ENCODE measurements at places on chromosomes 2 and 18. TPM values are rescaled to one million over a fixed set of nuclear protein-coding genes. Genes with fewer than 3 reads are reported as not detected.
A peak's percentile ranks its signal among the peaks of the same experiment; 100 is the strongest.

DNA sequence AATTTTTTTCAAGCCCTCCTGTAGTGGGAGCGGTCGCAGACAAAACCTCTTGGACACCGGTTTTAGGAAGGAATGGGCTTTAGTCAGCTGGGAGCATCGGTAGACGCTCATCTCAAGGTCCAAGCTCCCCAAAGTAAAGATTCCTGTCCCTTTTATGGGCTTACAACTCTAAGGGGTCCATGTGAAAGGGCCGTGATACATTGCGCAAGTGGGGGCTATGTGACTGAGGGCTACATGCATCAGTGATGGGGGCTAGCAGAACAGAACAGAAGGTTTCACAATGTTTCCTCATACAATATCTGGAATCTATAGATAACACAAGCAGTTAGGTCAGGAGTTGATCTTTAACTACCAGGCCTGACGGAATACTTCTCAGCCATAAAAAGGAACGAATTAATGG lies 62.5 kb downstream of the CAMKMT start:
- H3K27me3 ChIP-seq, result no peaks in the 10 kb centered on the region
- no peaks in the 10 kb centered on the region for H3K4me1 ChIP-seq
- no peak overlapping the region for H3K27ac ChIP-seq
- H3K4me3 ChIP-seq, result no peak overlapping the region
- no peak for DNase-seq

GRCh38 chr2:27736890-27737204 lies 34.7 kb upstream of the MRPL33 start:
- H3K4me3 ChIP-seq, result no peak overlapping the region
- H3K36me3 ChIP-seq, result no peaks in the 10 kb centered on the region
- peaks cover 6% of the 10 kb centered on the region for H3K4me1 ChIP-seq
- H3K27me3 ChIP-seq, result no peaks in the 10 kb centered on the region

GRCh38 chr2:112627060-112628040 lies 18.4 kb upstream of the SLC20A1 start:
- no peaks in the 10 kb centered on the region for H3K36me3 ChIP-seq
- H3K27me3 ChIP-seq, result no peaks in the 10 kb centered on the region
- no peak for DNase-seq
- H3K4me3 ChIP-seq, result peak overlapping the region; percentile 58

GRCh38 chr2:8501061-8501720 lies 180.7 kb upstream of the ID2 start:
- no peak for DNase-seq
- no peak overlapping the region for H3K27ac ChIP-seq
- H3K4me3 ChIP-seq, result no peak overlapping the region
- H3K27me3 ChIP-seq, result no peaks in the 10 kb centered on the region

LBX2 gene
- 0.94 TPM for total RNA-seq

- H3K4me1 ChIP-seq, result peaks cover 25% of the 10 kb centered on the region
- peak overlapping the region; percentile 91 for H3K4me3 ChIP-seq
- H3K27ac ChIP-seq, result peak overlapping the region; percentile 94
- H3K27me3 ChIP-seq, result no peaks in the 10 kb centered on the region
- no peaks in the 10 kb centered on the region for H3K36me3 ChIP-seq
Observed at GRCh38 chr2:197514754-197515153, 1.1 kb upstream of the MOB4 start.

- peaks cover 59% of the 10 kb centered on the region for H3K4me1 ChIP-seq
- no peaks in the 10 kb centered on the region for H3K27me3 ChIP-seq
- no peak overlapping the region for H3K4me3 ChIP-seq
- DNase-seq, result no peak
- no peaks in the 10 kb centered on the region for H3K36me3 ChIP-seq
Observed at GRCh38 chr2:225009768-225010167, 32.5 kb downstream of the DOCK10 start.

GRCh38 chr2:176138526-176138922 lies 9.0 kb downstream of the HOXD8 start:
- H3K4me3 ChIP-seq, result no peak overlapping the region
- DNase-seq, result no peak
- peaks cover 29% of the 10 kb centered on the region for H3K4me1 ChIP-seq
- H3K36me3 ChIP-seq, result no peaks in the 10 kb centered on the region

DNA sequence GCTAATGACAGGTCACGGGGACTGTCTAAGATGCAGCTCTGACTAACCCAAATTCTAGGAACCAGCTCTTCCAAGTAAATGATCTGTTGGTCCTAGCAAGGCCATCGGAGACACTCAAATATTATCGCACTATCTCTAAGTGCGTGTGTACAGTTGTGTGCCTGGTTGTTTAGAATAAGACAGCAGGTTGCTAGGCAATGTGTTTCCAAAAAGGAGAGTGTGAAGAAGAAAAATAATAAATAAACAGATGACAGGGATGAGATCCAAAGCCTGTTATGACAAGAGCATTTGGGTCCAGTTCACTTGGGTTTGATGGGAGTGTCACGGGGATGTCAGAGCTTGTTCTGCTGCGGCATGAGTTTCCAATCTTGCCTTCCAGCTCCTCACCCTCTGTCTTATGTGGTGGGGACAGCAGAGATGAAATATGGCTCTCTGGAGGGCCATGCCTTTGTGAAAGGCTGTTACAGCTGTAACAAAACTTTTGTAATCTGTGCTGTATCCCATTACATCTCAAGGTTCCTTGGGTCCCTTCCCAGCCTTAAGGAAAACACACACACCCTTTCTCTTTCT lies 127.5 kb upstream of the TNP1 start:
- H3K27ac ChIP-seq, result no peak overlapping the region
- H3K27me3 ChIP-seq, result no peaks in the 10 kb centered on the region
- H3K36me3 ChIP-seq, result no peaks in the 10 kb centered on the region
- no peak overlapping the region for H3K4me3 ChIP-seq

SULT1C4 gene
- not detected for total RNA-seq

DNA sequence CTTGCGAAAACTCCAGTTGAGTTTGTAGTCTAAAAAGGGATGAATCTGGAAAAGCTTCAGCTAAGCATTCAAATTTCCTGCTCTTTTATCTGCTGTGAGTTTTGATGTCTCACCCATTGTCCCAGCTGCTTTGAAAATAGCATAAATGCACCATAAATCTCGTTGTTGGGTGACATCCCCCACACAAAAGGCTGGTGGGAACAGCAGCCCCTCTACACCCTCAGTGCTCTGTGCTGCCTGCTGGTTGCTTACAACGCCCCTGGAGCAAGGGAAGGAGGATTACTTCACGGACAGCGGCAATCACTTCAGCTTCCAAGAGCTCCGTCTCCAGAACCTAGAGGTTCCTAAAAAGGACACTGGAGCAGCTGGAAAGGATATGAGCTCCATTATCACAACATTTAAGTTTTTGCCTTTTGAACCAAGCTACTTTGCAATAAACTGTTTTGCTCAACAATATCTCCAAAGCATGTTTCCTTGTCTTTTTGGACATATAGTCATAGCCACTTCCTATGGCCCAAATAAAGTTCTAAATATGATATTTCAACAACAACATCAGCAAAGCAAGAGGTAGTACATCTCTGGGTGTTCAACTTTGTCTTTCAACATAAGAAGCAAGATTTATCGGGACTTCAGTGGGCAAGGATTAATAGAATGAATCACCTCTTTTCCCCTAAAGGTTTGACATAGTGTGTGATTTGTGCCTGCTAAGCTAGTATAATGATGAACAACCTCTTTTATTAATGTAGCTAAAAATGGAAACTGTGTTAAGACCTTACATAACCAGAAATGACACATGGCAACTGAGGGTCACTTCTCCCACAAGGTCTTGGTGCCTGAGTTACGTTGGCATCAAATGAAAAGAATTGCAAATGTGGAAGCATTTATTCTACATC lies 413.5 kb downstream of the TXNL1 start:
- DNase-seq, result no peak
- no peaks in the 10 kb centered on the region for H3K4me1 ChIP-seq
- H3K27ac ChIP-seq, result no peak overlapping the region
- no peaks in the 10 kb centered on the region for H3K27me3 ChIP-seq
- no peak overlapping the region for H3K4me3 ChIP-seq

DNA sequence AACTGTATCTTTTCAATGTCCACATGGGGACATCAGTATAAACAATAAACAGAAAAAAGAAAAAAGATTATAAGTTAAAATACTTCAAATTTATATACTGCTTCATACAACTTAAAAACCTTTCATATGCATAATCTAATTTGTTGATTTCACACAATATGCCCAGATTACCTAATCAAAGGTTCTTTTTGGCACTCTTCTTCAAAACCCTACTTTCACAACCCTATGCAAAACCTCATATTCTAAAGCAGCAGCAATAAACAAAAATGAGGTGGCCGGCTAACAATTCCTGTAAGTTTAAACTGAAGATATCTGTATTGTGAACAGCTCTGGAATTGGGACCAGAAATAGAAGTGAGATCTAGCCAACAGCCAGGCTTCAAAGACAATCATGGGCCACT lies 28.6 kb downstream of the STK17B start:
- no peaks in the 10 kb centered on the region for H3K27me3 ChIP-seq
- peaks cover 60% of the 10 kb centered on the region for H3K4me1 ChIP-seq
- H3K36me3 ChIP-seq, result peaks cover 49% of the 10 kb centered on the region
